Neural crest cell (in vitro differentiated cells): ENCODE measurements at places on chromosomes 5 and 9. TPM values are rescaled to one million over a fixed set of nuclear protein-coding genes. Genes with fewer than 3 reads are reported as not detected.

GRCh38 chr9:124032247-124032646, 20.7 kb downstream of the LHX2 start:
- DNase-seq = no peak
- peaks cover 96% of the 10 kb centered on the region for H3K27me3 ChIP-seq
- no peaks in the 10 kb centered on the region for H3K4me1 ChIP-seq

Gene MLANA
- not detected in 2 replicates for total RNA-seq

GRCh38 chr9:131813116-131813515, 73.2 kb upstream of the RAPGEF1 start:
- H3K4me1 ChIP-seq = peaks cover 20% of the 10 kb centered on the region
- no peak overlapping the region for H3K4me3 ChIP-seq
- DNase-seq = no peak
- no peaks in the 10 kb centered on the region for H3K36me3 ChIP-seq
- peak overlapping the region; percentile 22 for H3K27ac ChIP-seq

DNA sequence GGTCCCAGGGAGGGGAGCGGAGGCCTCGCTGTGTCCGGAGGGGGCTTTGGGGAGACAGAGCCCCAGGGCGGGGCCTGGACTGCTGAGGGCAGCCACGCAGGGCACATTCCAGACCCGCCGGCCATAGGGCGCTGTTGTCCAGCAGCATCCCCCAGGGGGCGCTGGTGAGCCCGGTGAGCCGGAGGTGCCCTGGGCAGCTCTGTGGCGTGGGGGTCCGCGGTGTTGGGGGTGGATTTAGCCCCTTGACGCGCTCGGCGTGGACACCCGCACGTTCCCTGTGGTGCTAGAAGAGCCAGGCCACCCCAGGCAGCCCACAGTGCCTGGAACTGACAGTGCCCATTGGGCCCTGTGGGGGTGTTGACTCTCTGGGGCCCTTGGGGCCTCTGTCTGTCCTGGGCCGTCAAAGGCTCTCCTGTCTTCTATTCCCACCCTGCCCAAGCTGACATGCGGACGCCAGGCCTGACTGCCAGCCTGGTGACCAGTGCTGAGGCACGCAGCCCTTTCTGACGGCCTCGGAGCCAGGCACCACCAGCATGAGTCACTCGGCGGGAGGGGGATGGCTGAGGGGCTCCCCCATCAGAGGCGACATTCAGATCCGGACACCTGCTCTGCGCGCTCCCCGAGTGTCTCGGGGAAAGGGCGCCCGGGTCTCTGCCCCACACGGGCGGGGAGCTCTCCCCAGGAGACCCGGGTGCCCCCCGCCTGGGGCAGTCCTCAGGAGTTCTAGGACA, 23.9 kb downstream of the TPPP start:
- H3K4me1 ChIP-seq = peaks cover 8% of the 10 kb centered on the region
- DNase-seq = no peak
- no peak overlapping the region for H3K27ac ChIP-seq
- peaks cover 5% of the 10 kb centered on the region for H3K36me3 ChIP-seq
- H3K27me3 ChIP-seq = peaks cover 5% of the 10 kb centered on the region

GRCh38 chr9:38727497-38728001, 7.6 kb upstream of the FAM240B start:
- no peaks in the 10 kb centered on the region for H3K36me3 ChIP-seq
- H3K27ac ChIP-seq = no peak overlapping the region
- no peak for DNase-seq
- H3K4me3 ChIP-seq = no peak overlapping the region
- H3K4me1 ChIP-seq = no peaks in the 10 kb centered on the region
- H3K27me3 ChIP-seq = no peaks in the 10 kb centered on the region

- no peak overlapping the region for H3K27ac ChIP-seq
- no peak for DNase-seq
- no peaks in the 10 kb centered on the region for H3K4me1 ChIP-seq
Observed at GRCh38 chr9:121841771-121842611, 190.6 kb downstream of the DAB2IP start.

GRCh38 chr5:162268694-162269481, 201.3 kb downstream of the GABRG2 start:
- no peaks in the 10 kb centered on the region for H3K4me1 ChIP-seq
- no peak overlapping the region for H3K27ac ChIP-seq
- no peak for DNase-seq
- no peaks in the 10 kb centered on the region for H3K36me3 ChIP-seq
- no peaks in the 10 kb centered on the region for H3K27me3 ChIP-seq

Gene THBS4
- 6.9 and 10.0 TPM in 2 replicates for total RNA-seq

DNA sequence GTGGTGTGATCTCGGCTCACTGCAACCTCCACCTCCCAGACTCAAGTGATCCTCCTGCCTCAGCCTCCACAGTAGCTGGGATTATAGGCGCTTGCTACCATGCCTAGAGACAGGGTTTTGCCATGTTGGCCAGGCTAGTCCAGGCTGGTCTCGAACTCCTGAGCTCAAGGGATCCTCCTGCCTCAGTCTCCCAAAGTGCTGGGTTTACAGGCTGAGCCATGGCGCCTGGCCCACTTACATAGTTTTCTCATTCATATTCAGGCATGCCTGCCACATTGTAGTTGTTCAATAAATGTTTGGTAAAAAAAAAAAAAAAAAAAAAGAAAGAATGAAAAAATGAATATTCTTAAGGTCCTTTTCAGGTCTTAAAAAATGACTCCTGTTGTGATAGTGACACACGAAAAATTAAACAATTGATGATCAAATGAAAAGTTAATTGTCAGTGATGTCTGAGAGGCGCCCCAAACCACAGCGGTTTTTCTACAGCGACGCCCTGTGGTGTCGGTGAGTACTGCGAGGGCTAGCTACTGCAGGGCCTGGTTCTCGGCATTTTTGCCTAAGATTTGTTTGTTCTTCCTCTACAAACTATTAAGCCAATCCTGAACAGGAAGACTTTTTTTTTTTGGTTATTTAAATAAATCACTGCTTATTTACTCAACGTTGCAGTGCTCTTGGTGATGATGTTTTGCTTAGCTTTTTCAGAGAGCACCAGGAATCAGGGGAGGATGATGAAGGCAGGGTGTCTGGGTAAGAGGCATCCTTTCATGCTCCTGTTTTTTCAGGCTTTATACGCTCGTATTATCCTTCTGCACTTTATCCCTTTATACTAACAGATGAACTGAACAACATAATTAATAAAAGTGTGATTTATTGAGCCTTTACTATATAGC, 67.0 kb upstream of the DPYSL3 start:
- no peak overlapping the region for H3K4me3 ChIP-seq
- peaks cover 2% of the 10 kb centered on the region for H3K36me3 ChIP-seq
- DNase-seq = peak; percentile 82
- H3K27ac ChIP-seq = no peak overlapping the region
- H3K27me3 ChIP-seq = no peaks in the 10 kb centered on the region
- H3K4me1 ChIP-seq = peaks cover 37% of the 10 kb centered on the region

- no peak for DNase-seq
- no peak overlapping the region for H3K27ac ChIP-seq
- no peaks in the 10 kb centered on the region for H3K36me3 ChIP-seq
- H3K4me3 ChIP-seq = no peak overlapping the region
- peaks cover 16% of the 10 kb centered on the region for H3K4me1 ChIP-seq
Observed at GRCh38 chr5:1557114-1557873, 33.5 kb upstream of the LPCAT1 start.

DNA sequence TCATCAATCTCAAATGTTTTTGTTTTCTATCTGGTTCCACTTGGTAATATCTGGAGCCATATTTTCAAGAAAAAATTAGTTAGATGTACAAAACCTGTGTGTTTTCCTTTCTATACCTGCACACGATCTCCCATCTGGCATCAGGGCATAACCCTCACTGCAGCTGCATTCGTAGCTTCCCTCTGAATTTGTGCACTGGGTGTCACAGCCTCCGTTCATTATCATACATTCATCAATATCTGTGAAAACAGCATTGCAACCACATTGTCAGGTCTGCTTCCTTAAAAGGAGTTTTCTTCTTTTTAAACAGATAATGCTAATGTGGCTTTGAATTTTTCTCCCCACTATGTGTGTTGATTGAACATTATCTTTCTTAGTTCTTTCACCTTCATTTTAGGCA, 202.7 kb downstream of the FBN2 start:
- H3K4me1 ChIP-seq = no peaks in the 10 kb centered on the region
- H3K4me3 ChIP-seq = no peak overlapping the region
- H3K27me3 ChIP-seq = no peaks in the 10 kb centered on the region
- H3K27ac ChIP-seq = peak overlapping the region; percentile 58
- H3K36me3 ChIP-seq = peaks cover 29% of the 10 kb centered on the region

- H3K27me3 ChIP-seq = peaks cover 19% of the 10 kb centered on the region
- H3K4me3 ChIP-seq = no peak overlapping the region
- H3K36me3 ChIP-seq = no peaks in the 10 kb centered on the region
- peaks cover 10% of the 10 kb centered on the region for H3K4me1 ChIP-seq
Observed at GRCh38 chr9:35928591-35929452, 19.5 kb downstream of the SPAAR start.

- peak; percentile 58 for DNase-seq
- H3K36me3 ChIP-seq = no peaks in the 10 kb centered on the region
- H3K4me3 ChIP-seq = peak overlapping the region; percentile 56
- H3K27me3 ChIP-seq = peaks cover 35% of the 10 kb centered on the region
Observed at GRCh38 chr9:16705111-16705604, 165.3 kb downstream of the BNC2 start.

DNA sequence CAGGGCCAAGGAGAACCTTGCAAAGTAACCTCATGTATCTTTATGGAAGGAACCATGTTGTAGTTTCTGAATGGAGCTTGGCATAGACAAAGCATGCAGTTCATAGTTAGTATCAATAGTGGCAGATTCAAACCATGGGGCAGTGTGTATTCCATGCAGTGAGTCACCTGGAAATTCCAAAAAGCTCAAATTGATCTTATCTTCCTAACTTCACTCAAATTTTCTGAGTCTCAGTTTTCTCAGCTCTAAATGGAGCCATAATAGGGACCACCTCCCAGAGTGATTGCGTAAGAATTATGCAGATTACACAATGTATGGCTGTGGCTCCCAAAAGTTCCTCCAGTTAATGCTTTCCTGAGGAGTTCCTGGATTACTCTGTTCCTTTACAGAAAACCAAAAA, 549.9 kb upstream of the KLF4 start:
- H3K4me1 ChIP-seq = no peaks in the 10 kb centered on the region
- H3K27ac ChIP-seq = no peak overlapping the region
- H3K36me3 ChIP-seq = peaks cover 3% of the 10 kb centered on the region
- no peak for DNase-seq

Gene STPG3
- total RNA-seq = 0.26 TPM in 1 of 2 replicates, not detected in the other

DNA sequence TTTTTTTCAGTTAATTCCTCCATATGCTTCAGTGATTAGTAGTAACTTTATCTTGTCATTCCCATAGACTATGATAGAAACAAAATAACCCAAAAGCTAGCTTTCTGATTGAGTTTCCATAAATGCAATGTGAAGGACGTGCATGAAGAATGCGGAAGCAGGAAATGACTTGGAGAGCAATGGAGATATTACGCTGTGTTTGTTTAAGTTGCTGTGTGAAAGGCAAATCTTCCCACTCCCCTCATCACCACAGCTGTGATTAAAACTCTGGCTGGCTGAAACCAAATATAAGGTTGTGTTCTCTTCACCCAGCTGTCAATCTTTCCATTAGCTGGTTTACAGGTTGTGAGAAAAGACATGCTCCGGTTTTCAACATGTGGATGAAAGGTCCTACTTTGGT, 83.9 kb downstream of the NR2F1-AS1 start:
- DNase-seq = no peak
- H3K27me3 ChIP-seq = no peaks in the 10 kb centered on the region
- H3K4me3 ChIP-seq = no peak overlapping the region
- H3K27ac ChIP-seq = no peak overlapping the region

Gene CNTNAP3
- 5.4 and 6.0 TPM in 2 replicates for total RNA-seq

DNA sequence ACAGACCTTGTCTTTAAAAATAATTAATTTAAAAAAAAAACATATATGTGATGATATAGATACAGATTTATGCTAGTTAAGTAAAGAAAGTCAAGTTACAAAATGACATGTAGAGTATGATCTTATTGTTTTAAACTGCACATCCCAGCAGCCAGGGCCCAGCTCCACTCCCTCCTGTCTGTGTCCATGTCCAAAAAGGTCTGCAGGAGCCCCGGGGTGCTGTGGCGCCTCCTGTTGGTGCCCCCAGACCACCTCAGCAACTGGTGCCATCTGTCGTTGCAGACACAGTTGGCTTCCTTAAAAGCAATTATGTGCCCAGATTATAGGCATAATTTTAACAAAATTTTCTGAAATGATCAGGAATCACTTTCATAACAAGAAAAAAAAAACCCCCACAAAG, 33.3 kb downstream of the IPPK start:
- H3K4me1 ChIP-seq = peaks cover 3% of the 10 kb centered on the region
- H3K4me3 ChIP-seq = no peak overlapping the region
- H3K36me3 ChIP-seq = peaks cover 9% of the 10 kb centered on the region

GRCh38 chr5:169910393-169910792, 69.9 kb downstream of the INSYN2B start:
- H3K36me3 ChIP-seq = no peaks in the 10 kb centered on the region
- H3K27ac ChIP-seq = peak overlapping the region; percentile 54
- DNase-seq = no peak
- H3K4me1 ChIP-seq = peaks cover 20% of the 10 kb centered on the region
- H3K27me3 ChIP-seq = no peaks in the 10 kb centered on the region

GRCh38 chr5:10615693-10616092, 51.8 kb downstream of the ANKRD33B start:
- peaks cover 2% of the 10 kb centered on the region for H3K27me3 ChIP-seq
- no peak overlapping the region for H3K4me3 ChIP-seq
- H3K4me1 ChIP-seq = no peaks in the 10 kb centered on the region
- H3K36me3 ChIP-seq = no peaks in the 10 kb centered on the region

DNA sequence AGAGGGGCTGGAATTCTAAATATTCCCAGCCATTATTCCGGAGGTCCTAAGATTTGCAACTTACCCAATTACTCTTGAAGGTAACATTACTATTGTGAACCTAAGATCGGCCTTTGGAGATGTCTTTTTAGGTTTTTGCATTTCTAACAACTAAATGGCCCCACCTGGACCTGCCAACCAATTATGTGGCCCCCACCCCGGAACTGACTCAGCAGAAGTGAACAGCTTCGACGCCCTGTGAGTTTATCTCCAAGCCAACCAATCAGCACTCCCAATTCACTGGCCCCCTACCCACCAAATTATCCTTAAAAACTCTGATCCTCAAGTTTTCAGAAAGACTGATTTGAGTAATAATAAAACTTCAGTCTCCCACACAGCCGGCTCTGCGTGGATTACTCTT, 62.9 kb downstream of the NEURL1B start:
- no peaks in the 10 kb centered on the region for H3K36me3 ChIP-seq
- peaks cover 37% of the 10 kb centered on the region for H3K27me3 ChIP-seq
- H3K4me1 ChIP-seq = peaks cover 20% of the 10 kb centered on the region

Gene NTNG2
- 2.4 and 3.6 TPM in 2 replicates for total RNA-seq

DNA sequence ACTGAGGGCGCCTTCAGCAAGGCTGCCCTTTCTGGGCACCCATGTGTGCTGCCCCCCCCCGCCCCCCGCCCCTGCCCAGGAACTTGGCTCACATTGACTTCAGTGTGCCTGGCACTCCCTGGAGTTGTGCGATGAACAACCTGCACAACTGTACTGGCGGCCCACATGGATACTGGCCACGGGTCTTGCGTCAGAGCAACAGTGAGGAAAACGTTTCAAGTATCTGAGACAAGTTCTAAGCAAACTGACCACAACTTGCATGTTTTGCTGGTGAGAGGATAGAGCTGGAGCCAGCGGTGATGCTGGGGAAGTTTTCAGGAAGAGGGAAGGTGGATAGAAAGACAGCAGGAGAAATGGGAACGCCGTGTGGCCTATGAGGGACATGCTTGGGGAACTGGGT, 45.4 kb downstream of the HABP4 start:
- peaks cover 10% of the 10 kb centered on the region for H3K4me1 ChIP-seq
- no peak overlapping the region for H3K4me3 ChIP-seq
- H3K36me3 ChIP-seq = peaks cover 4% of the 10 kb centered on the region
- H3K27me3 ChIP-seq = no peaks in the 10 kb centered on the region
- peak overlapping the region; percentile 72 for H3K27ac ChIP-seq
